Activated naive CD4-positive, alpha-beta T cell treated with anti-CD3 and anti-CD28 coated beads, Interleukin-2, amount 50 U/mL, for 16 hours (primary cell): ENCODE measurements at places on chromosomes 4 and X.

GRCh38 chrX:44183329-44183728 is 160.1 kb downstream of the EFHC2 start:
- no peak for DNase-seq

GRCh38 chrX:86133761-86134160 is 14.5 kb upstream of the DACH2 start:
- DNase-seq, result no peak

- no peak for DNase-seq
Observed at GRCh38 chr4:4356106-4357041, 30.5 kb upstream of the NSG1 start.

DNA sequence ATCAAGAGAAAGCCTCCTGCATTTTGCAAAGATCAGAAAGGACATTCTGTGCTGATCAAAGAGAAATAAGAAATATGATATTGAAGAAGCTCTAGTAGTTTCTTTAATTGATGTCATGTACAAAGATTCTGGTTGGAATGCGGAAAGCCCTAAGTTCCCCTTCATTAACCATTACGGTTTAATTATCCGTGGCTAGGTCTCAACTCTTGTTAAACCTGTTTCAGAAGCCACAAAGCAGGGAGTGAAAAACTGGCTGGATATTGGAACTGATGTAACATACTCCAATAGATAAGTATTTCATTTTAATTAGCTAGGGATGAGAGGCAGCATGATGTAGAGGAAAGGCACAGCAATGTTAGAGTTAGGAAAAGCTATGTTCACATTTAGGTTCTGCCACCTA is 55.7 kb downstream of the SPANXN3 start:
- DNase-seq, result no peak

GRCh38 chr4:109072595-109072994 is 229.9 kb downstream of the COL25A1 start:
- DNase-seq, result no peak

GRCh38 chr4:4406455-4407298 is 19.8 kb downstream of the NSG1 start:
- no peak for DNase-seq

GRCh38 chr4:7531640-7531994 is 96.9 kb upstream of the PSAPL1 start:
- DNase-seq, result no peak

GRCh38 chrX:23003116-23003515 is 3.4 kb downstream of the DDX53 start:
- DNase-seq, result no peak

DNA sequence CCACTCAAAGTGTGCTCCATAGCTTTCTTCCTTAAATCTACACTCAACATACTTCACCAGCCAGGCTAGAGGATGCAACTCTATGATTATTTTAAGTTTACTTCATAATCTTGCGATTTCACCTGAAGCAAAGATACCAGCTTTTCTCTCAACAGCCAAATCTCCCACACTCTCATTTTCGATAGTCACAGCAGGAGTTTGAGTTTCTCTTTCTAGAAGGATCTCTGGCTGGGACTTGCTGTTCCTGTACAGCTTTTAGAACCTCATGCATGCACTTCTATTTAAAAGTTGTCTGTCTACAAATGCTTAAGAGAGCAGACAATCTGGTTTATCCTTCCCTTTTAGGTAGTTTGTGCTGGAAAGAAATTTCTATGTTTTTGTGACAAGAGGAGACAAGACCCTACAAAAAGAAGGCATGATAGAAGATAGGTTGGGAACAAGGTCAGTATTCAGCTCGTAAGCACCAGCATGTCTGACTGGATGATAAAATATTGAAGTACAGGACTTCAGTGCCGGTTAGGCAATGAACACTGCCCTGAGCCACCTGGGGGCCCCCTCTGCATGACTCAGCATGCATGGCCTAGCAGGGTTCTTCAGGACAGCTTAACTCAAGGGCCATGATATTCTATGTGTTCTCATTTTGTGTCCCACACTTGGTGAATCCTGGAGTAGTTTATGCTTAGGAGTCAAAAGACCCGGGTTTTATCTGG is 65.6 kb downstream of the ATXN3L start:
- DNase-seq, result no peak

DNA sequence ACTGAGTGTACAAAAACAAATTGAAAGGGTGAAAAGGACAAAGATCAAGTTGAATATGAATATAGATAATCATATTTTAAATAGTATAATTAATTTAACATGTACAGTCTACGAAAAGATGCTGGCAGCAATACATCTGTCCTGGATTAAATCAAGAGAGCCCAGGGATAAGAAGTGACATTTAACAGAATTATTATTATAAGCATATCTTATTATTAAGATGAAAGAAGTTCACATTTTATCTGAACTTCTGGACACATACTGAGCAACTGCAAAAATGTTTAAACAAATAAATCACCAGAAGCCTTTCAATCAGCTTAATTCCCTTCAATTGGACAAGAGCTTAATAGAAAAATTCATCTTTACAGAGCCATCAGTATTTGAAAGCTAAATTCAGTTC is 50.4 kb downstream of the SERTM2 start:
- DNase-seq, result no peak

DNA sequence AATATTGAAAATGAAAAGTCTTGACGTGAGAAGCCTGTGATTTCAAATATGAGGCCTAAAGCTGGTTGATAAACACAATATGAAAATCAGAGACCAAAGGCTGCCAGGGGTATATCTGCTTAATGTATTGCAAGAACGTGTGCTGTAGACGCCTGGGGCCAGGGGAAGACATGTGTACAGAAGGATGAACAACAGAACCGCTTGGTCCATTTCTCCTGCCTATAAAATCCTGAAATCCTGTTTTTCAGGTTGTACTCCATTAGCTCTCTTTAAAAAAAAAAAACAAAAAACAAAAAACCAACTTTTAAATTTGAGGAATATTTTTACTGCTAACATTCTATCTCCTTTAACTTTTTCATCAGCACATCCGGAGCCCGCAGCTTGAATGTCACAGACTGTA is 109.2 kb downstream of the STOX2 start:
- no peak for DNase-seq
